ENCODE measurements at places on chromosomes 5 and 9.

DNA sequence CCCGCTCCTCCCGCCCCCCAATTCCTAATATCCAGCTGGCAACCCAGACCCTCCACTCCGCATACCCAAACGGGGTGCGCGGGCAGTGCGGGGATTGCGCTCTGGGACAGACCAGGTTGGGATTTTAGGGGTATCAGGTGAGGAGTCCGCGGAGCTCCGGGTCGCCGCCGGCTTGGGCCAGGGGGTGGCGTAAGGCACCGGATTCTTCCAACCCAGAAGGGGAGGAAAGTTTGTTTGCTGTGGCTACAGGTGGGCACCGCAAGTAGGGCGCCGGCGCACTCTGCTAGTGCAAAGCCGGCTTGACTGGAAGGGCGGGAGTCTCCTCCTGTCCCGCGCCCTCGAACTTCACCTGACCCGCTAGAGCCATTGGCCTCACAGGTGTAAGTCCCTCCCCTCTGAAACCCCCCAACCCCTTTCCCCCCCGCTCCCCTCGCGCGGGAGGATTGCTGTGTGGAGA lies 709 bp downstream of the IQGAP2 start:
- peak; percentile 76 for DNase-seq

- no peak for DNase-seq
These were observed 193.9 kb downstream of the ICE1 start for GRCh38 chr5:5616247-5616895.

GRCh38 chr5:43279548-43280274 lies 33.5 kb downstream of the HMGCS1 start:
- no peak for DNase-seq

DNA sequence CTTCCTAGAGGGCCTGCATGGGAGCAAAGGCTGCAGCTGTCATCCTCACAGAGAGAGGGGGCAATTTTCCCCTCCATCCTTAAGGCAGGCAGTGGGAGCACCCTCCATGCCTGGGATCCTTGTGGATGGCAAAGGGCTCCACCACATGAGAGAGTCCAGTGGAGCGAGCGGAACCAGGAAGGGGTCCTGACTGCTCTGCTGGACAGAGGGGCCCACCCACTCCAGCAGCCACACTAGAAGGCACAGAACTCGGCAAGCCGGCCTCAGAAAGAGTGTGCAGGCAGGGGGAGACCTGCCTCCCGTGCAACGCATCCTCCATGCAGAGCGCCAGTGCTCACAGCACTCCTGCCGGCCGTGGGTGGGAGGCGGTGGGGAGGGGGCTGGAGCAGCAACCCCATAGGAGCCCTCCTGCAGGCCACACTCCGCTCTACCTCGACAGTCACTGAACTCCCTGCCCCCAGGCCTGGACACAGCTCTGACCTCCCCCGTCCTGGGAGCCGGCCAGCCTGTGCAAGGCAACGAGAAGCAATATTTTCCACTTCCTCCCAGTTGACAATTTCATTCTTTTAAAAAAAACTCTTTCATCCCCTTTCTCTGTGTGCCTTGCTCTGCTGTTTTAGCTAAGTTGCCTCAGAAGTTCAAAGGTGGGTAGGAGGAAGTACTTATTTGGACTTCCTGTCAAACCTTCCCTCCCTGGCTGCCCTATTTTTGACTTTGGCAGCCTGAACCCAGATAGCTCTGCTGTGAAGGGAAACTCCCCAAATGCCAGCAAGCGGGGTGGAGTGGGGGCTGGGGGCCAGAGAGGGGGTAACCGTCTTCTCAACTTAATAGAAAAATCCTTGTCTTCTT lies 5.3 kb upstream of the LCP2 start:
- no peak for DNase-seq

DNA sequence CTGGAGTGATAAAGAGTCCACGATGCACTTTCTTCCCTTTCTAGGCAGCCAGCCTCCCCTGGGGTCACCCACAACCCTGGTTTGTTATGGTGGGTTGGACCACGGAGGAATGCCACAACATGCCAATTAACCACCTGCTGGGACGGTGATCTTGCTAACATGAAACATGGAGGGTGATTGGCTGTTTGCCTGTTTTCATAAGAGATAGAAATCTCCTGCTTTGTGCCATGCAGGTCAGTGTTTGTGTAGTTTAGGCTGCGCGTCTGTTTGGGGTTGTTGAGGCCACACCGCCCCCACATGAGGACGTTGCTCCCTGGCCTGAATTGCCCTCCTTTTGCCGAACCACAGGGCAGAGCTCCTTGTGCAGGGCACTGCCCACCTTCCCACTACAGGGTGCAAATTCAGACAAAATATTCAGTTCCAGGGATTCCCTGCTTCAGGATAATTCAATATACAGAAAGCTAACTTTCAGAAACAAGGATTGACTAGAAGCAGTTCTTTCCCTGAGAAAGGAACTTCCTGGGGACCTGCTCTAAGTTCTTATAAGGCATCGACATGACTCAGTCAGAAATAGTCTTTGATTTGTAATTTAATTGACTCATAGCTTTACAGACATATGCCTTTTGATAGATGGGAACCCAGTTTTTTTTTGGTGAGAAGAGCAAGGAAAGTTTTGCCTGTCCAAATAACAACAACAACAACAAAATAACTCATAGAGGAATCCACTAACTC lies 427.6 kb downstream of the GADD45G start:
- DNase-seq = no peak

- DNase-seq = no peak
These were observed 4.2 kb upstream of the UGT3A2 start for GRCh38 chr5:36070687-36071571.

DNA sequence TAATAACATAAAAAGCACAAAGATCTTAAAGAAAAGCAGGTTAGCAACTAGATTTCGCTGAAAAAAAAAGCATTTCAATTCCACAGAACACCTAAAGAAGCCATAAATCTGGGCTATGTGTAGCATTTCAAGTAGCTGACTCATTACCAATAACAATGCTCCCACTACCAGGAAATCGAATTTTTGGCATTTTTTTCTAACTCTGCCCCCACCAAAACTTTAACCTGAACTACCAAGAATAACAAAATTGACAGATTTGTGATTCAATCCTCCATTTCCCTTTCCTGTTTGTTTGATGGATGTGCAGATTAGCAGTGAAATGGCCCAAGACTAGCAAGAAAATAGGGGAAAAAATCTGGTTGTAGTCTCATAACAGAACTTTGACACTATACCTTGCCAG lies 180.2 kb downstream of the RASEF start:
- DNase-seq = no peak

- no peak for DNase-seq
These were observed at the start of gene NDFIP1 for GRCh38 chr5:142108432-142109330. Gene NDFIP1 (plus strand): TSS chr5:142108779. CDS start chr5:142108975, 196 bp downstream.

- no peak for DNase-seq
These were observed at the start of gene PCDHGC5 for GRCh38 chr5:141488591-141489561. Gene PCDHGC5 (plus strand): TSS chr5:141489081. CDS start chr5:141489241, 160 bp downstream.

GRCh38 chr5:76341651-76342334 lies 61.3 kb upstream of the IQGAP2 start:
- DNase-seq = no peak

DNA sequence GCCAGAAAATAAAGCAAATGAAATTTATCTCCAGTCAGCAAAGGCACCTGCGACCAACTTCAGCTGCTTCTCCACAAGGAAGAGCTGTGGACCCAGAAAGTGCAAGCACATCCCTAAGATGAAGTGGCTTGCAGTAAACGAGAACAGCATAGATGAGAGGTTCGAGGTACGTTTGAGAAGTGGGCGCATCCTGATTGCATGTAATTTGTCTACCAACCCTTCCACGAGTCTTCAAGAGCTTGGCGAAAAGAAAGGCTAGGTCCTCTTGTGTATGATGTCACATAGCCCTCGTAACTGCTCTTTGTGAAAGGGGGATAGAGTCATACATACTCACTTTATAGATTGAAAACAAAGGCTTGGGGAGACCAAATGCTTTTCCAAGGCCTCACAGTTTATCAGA lies 6.0 kb upstream of the LCP2 start:
- no peak for DNase-seq

- DNase-seq = no peak
These were observed 13.9 kb upstream of the NR5A1 start for GRCh38 chr9:124521142-124521541.

DNA sequence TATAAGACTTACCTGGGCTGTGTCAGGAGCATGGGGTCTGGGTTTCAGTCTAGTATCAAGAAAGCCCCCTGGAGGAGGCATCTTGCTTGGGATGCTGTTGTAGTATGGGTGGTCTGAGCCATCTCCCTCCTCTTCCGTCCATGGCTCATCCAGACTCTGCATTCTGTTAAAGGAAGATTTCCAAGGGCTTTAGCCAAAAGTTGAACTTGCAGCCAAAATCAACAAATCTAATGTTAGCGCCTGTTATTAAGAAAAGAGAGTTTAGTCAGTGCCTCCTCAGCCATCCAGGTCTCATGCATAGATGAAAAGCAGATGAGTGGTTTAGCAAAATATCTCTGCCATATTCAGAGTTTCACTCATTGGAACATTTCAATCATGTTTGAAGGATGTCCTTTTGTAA lies 55.6 kb downstream of the S1PR3 start:
- DNase-seq = no peak

DNA sequence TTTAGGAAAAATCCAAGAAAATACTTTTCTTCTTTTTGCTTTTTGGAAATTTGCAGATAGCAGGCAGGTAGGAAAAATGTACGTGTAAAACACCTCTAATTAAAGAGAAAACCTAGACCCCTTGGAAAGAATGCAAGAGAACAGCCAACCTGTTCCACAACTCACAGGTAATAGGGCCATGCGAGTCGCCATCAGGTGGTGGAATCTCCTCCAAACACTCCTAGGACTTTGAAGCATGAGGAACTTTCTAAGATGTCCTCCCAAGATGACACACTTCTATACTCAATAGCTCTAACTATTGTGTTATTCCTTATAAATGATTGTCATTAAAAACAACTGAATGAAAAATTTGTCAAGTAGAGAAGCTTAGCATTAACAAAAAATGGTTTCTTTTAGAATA lies 174.0 kb downstream of the TMC1 start:
- peak; percentile 30 for DNase-seq

Measured in iPS DF 19.7 (cell line).